Astrocyte (in vitro differentiated cells and primary cell): ENCODE measurements at places on chromosomes 2 and 18.
A peak's percentile ranks its signal among the peaks of the same experiment; 100 is the strongest.

- no peak for DNase-seq
These were observed 58.7 kb downstream of the RBKS start for GRCh38 chr2:27831279-27832050.

- peak; percentile 7 for DNase-seq
These were observed 59.6 kb downstream of the SP110 start for GRCh38 chr2:230160112-230160660.

- DNase-seq = peak; percentile 12
These were observed 116.1 kb downstream of the CYP26B1 start for GRCh38 chr2:72031346-72032110.

DNA sequence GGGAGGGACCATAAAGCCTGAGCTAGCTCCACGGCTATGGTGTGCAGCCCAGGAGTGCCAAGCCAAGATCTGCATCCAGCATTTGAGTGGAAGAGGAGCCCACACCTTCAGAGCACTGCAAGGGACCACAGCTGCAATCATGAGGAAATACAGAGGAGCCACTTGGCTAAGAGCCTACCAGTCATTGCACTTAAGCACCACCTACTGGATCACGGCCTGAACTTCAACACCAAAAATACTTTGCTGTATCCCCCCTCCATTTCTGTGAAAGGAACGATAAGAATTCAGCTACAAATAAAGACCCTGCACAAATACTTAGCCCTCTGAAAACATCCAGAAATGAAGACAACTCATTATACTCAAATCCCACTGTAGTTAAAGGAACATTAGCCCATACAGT is 545.3 kb downstream of the TSN start:
- DNase-seq = no peak

DNA sequence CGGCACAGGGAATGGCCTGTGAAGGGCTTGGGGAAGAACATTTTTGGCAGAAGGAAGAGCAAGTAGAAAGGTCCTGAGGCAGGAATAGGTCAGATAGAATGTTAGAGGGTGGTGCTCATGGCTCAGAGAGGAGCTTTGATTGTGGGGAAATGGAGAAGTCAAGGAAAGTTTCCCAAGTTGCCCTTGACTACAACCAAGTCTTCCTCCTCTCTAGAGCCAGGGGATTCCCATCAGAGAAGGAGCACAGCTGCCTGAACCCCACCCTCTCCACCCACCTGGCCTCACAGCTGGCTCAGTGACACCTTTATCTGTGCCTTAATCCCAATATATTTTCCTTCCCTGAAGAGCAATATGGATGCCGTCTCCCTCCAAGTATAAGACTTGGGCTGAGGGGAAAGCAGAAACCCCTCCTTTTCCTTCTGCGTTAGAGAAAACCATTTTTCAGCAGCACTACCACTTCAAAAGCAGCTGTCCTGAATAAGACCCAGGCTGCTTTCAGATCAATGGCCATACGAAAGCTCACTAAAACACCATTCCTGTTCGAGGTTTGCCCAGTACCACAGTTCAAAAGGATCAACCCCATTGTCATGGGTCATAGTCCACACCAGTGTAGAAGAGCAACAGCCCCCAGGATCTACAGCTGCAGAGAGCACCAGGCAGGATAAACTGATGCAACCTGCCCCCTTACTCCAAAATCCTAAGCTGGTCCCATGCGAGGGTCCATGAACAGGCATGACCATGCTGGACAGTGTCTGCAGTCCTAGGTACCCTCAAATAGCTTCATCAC is 199.6 kb downstream of the AFF3 start:
- DNase-seq = no peak

DNA sequence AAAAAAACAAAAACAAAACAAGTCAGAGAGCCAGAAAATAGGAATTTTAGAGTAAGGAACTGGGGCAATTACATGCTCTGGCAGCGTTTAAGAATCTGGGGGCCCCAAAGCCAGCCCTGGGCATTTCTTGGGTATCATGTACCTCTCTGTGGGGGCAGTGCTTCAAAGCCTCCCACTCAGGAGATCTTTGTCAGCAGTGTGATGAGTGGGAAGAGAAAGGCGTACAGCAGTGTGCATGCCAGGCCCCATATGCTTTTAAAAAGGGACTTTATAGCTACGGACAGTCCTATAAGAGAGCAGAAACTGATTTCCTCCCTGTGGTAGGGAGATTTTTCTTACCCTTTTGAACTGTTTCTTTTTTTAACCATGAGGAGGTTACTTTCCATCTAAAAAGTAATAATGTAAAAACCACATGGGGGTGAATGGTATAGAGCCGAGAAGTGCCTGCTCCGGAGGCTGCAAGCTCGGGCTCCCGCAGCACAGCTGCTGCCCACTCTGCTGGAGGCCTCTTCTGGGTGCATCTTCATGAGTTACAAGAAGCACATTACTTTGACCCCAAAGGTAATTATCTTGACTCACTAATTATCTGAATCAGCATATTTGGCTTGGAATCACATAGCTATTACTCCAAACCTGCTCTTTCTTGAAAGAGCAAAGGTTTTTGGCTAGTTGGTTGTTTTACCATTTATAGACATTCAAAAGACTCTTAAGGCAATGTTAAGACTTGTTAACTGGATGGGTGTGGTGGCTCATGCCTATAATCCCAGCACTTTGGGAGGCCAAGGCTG is 46.4 kb downstream of the PROC start:
- no peak for DNase-seq

DNA sequence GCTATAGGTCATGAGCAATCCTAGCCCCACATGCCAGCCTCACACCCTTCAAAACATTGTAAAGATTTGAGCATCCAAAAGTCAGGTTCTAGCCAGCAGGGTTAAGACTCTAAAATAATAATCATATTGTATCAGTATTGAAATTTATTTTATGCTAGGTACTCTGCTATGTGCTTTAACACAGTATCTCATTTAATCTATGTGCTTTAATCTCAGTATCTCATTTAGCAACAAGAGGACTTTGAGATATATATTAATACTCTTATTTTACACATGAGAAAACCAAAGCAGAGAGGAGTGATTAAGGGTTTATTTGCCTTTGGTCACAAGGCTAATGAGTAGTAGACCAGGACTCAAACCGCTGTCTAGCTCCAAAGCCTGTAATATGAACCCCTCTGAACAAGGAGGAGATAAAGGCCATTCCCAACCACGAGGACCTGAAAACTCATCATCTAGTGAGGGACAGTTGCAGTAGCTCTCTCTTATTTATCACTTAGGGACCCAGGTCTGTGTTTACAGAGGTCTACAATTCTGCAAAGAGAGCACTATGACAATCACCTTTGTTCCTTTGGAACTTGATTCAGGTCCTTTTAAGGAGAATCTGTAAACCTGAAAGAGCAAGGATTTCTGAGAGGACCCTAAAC is 116.5 kb upstream of the SERTAD2 start:
- DNase-seq = peak; percentile 81

- peak; percentile 43 for DNase-seq
These were observed 35.4 kb downstream of the STAT4 start for GRCh38 chr2:191115391-191115790.

- DNase-seq = peak; percentile 14
These were observed 53.9 kb downstream of the PRKRA start for GRCh38 chr2:178397002-178397605.

- no peak for DNase-seq
These were observed 28.4 kb upstream of the MALL start for GRCh38 chr2:110143982-110144381.

GRCh38 chr18:8235894-8236293 is 373.3 kb upstream of the RAB12 start:
- no peak for DNase-seq

DNA sequence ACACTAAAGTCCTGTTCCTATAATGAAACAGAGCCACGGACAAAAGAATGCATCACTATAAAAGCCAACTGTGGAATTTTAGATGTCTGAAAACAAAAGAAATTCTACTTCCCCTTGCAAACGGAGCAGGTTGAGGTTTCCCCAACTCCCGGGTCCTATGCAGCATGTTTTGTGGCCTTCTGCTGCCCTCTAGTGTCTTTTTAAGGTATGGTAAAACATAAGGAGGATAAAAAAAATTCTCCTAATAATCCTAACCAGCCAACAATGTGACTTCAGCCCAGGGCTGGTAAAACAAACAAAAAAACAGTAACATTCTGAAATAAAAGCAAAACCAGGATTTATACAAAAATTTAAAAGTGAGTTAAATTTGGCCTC is 539.5 kb downstream of the NRXN1 start:
- DNase-seq = peak; percentile 29

DNA sequence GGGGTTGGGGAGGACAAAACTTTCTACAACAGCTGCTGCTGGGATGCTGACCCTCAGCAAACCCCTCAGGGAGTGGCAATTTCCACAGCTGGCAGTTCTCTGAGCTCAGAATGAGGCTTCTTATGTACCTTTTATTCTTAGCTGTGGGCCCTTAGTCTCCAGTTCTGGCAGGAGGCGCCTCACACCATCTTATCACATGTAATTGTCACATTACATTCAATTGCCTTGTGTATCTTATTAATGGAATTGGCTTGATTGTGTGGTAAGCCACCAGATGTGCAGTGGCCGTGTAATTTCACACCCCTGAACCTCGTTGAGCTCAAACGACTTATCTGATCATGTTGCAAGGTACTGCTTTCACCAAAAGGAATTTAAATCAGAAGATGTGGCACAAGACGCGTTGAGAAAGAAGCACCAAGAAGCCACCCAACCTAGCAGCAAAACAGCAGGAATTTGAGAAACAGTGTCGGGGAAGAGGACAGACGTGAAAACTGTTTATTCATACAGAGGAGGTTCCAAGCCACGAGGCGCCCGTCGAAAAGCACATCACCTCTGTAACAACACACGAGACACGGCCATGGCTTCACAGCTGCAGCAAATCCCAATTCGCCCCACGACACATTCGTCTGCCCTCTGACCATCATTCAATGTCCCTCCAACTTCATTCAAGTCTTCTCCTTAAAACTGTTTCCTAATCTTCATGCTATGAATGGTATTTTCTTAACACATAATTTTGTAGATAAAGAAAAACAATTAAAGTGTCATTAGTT is 53.6 kb upstream of the LPIN2 start:
- DNase-seq = no peak

DNA sequence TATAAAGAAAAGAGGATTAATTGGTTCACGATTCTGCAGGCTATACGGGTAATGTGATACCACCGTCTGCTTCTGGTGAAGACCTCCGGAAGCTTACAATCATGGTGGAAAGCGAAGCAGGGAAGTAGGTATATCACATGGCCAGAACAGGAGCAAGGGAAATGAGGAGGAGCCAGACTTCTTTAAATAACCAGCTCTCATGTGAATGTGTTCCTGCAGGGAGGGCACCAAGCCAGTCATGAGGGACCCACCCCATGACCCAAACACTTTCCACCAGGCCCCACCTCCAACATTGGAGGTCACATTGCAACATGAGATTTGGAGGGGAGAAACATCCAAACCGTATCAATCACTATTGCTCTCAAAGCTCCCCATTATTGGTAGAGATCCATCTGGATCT is 61.8 kb downstream of the EFEMP1 start:
- no peak for DNase-seq

GRCh38 chr2:88128654-88129312 is 921 bp upstream of the FABP1 start:
- no peak for DNase-seq

GRCh38 chr2:20609995-20610357 is 40.9 kb downstream of the HS1BP3 start:
- no peak for DNase-seq

- DNase-seq = no peak
These were observed 261.4 kb upstream of the KCNJ3 start for GRCh38 chr2:154437104-154437503.

GRCh38 chr2:227394401-227394800 is 6.7 kb upstream of the SCYGR1 start:
- DNase-seq = no peak

DNA sequence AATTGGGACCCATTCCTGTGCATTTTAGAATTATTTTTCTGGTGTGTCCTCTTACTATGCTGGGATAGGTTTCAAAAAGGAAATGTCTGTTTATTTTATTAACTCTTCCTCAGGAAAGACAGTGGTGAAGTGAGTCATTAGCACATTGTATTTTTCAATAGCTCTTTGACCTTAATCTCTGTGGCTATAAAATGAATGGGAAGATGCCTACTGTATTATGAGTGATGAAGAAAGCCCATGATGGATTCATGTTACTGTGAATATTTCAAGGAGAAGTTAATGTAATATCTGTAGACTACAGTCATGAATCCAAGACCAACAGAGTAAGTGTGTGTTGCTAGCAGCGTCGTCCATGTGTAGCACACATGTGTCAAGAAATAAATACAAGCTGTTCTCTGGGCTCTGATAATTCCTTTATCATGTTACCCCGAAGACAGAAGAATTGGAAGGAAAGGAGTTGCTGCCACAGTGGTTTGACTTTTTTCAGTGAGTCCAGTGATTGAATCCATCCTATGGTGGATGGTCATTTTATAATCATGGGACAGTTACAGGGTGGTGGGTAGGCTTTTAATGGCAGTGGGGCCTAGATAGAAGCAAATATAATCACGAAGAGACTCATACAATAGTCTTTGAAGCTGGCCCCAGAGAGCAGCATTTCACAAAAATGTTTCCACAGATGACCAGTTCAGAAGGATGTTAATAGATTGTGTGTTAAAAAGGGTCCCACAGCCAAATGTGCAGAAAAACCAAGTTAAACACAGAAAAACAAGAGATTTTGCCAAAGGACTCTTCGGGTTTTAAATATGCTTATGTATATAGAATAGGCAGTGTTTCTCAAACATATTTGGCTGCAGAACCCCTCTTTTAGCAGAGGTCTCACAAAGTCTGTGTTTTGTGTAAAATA is 239.7 kb upstream of the RASGRP3 start:
- DNase-seq = peak; percentile 76

- DNase-seq = no peak
These were observed 115.6 kb upstream of the RMDN2 start for GRCh38 chr2:37809525-37809924.

DNA sequence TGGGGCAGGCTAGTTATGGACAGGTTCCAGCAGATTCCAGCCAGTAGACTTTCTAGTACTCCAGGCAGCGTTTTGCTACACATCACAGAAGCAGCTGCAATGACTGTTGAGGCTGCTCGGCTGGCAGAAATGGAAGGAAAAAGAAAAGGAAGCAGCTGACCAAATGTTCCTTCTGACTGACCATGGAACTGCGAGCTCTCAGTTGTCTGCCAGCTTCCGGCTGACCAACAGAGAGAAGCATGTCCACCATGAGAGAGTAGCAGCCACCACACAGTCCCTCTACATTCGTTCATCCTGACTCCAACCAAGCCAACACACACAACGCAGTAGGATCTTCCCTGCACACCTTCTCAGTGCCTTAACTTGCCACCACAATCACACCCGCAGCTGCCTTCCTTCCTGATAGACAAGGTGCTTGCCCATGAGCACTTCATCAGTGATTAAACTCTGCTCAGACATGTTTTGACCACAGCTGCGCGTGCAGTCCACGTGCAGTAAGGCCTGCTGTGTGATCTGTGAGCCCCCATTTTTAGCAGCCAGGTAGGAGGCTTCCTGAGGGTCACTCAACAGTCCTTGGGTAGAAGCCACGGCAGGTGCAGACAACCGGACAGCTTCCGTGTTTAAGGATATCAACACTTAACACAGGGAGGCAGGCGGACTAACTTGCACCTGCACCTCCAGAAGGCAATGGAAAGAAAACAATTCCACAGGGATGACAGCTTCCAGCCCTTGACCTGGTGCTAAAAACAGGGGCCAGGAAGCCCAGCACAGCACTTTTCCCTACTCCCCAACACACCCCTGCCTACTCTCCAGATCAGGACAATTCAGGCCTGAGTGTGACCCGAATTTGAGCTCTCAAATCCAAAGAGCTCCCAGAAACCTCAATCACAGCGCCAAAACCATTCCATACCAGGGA is 996 bp downstream of the TGFBRAP1 start:
- DNase-seq = no peak
